ENCODE measurements at places on chromosomes 3 and 15. TPM values are rescaled to one million over a fixed set of nuclear protein-coding genes. Genes with fewer than 3 reads are reported as not detected.

Gene ZNF385D
- 36.6 TPM for polyA plus RNA-seq

DNA sequence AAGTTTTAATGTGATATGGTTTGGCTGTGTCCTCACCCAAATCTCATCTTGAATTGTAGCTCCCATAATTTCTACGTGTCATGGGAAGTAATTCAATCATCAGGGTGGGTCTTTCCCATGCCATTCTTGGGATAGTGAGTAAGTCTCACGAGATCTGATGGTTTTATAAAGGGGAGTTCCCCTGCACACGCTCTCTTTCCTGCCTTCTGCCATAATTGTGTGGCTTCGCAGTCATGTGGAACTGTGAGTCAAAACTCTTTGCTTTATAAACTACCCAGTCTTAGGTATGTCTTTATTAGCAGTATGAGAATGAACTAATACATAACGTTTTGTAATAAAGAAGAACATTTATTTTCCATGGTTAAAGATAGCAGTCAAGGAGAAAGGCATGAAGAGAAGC lies 39.2 kb upstream of the GOLIM4 start:
- DNase-seq, result no peak

Gene MORC1
- polyA plus RNA-seq, result not detected

Gene LRRN1
- polyA plus RNA-seq, result 86.0 TPM

GRCh38 chr15:74369084-74369745 lies 1.8 kb upstream of the CYP11A1 start:
- DNase-seq, result no peak

Gene ARHGEF26
- 10.1 TPM for polyA plus RNA-seq

DNA sequence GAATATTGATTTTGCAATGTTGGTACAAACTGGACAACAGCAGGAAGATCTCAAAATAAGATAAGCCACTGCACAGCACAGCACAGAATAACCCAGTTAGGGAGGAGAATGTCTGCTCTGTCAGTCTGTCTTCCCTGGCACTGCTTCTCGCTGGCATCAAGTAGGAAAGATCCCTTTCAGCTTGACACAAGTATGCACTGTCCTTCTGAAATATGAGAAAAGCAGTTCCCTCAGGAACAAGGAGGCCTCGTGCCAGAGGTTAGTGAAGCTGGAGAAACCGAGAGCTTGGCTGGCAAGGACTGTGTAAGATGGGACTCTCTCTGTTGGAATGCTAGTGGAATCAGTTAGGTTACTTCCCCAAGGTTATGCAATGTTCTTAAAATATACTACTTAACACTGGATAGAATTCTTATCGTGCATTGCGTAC lies 59.1 kb downstream of the FMN1 start:
- DNase-seq, result no peak

Gene ECE2
- polyA plus RNA-seq, result 0.43 TPM

DNA sequence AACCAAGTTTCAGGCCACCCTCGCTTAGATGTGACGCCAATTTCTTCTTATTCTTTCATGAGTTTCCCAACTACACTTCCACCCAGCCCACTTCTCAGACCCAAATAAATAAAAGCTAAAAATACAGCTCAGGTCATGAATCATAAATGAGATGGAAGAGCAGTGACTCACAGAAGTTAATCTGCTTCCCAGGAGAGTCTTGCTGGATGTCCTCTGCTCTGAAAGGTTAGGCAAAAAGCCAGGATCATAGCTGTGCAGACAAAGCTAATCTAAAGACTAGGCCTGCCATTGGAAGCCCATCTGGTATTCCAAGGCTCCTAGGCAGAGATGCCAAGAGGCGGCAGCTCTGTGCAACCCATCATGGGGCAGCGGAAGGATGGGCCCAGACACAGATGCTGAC lies 24.1 kb downstream of the SHC4 start:
- no peak for DNase-seq

Gene MOBP
- polyA plus RNA-seq, result 0.04 TPM

- no peak for DNase-seq
Measured at GRCh38 chr15:93985176-93985575, 246.2 kb upstream of the MCTP2 start.

- DNase-seq, result no peak
Measured at GRCh38 chr15:72340366-72340765, 20.4 kb upstream of the CELF6 start.

DNA sequence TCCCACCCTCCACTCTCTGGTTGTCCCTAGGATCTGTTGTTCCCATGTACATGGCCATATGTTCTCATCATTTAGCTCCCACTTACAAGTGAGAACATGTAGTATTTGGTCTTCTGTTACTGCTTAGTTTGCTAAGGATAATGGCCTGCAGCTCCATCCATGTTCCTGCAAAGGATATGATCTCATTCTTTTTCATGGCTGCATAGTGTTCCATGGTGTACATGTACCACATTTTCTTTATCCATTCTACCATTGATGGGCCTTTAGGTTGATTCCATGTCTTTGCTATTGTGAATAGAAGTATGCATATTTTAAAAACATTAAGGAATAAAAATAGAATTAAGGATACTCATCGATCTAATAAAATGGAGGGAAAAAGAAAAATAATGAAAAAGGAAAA lies 278.4 kb downstream of the MBNL1 start:
- no peak for DNase-seq

DNA sequence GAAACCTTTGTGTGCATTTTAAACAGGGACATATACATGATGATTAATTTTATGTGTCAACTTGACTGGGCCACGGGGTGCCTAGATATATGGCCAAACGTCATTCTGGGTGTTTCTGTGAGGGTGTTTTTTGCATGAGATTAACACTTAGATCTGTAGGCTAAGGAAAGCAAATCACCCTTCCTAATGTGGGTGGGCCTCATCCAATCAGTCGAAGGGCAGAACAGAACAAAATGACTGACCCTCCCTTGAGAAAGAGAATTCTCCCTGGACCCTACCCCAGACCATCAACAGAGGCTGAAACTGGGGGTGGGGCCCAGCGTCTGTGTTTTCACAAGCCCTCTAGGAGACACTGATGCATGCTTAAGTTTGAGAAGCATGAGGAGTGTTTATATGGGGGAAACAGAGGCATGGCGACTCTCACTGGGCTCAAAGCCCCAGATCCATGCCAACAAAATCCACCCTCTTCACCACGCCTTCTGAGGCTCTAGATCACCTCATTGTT lies 56.2 kb downstream of the ITGA11 start:
- DNase-seq, result no peak

DNA sequence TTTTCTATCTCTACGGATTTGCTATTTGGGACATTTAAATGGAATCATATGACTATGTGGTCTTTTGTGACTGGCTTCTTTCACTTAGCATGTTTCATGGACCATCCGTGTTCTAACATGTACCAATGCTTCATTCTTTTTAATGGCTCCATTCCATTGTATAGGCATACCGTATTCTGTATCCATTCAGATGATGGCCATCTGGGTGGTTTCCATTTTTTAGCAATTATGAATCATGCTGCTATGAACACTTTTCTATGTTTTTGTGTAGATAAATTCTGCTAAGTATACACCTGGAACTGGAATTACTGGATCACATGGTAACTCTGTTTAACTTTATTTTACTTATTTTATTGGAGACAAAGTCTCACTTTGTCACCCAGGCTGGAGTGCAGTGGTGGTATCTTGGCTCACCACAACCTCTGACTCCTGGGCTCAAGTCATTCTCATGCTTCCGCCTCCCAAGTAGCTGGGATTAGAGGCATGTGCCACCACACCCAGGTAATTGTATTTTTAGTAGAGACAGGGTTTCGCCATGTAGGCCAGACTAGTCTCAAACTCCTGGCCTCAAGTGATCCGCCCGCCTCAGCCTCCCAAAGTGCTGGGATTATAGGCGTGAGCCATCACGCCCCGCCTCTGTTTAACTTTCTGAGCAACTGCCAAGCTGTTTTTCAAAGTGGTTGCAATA lies 13.4 kb downstream of the UBP1 start:
- no peak for DNase-seq

- no peak for DNase-seq
Measured at GRCh38 chr3:148214705-148215104, 483.0 kb upstream of the AGTR1 start.

Gene UBR1
- 35.5 TPM for polyA plus RNA-seq

DNA sequence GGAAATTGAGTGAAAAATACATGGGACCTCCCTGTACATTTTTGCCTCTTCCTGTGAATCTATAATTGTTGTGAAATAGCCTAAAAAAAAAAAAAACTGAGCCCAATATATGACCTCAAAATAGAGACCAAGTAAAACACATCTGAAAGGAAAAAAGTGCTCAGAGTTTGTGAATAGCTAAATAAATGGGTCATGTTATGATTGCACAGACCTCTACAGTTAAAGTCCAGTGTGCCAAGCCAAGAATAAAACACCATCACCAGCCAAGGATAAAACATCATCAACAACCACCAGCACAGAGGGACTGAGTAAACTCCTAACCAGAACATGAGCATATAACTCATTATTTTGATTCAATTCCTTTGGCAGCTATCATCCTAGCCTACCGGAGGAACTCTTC lies 115.6 kb upstream of the AGTR1 start:
- DNase-seq, result no peak

Gene GPR176
- 18.5 TPM for polyA plus RNA-seq

DNA sequence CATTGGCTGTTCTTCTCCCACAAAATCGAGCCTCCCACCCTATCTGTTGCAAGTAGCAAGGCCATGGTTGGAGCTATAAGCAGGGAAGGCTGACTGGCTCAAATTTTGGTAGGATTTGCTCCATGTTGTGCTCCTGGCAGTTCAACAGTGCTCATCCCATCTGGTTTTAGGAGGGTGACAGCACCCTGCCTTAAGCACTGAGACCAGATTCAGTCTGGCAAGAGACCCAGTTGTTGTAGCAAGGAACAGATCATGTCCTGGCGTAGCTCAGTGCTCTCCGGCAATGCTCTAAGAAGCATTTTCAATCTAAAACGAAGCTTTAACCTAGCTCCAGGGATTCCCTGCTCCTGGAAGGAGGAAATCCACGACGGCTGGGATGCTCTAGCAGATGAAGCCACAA lies 91.2 kb downstream of the RGMA start:
- no peak for DNase-seq

GRCh38 chr3:134276086-134276485 lies 25.4 kb upstream of the RYK start:
- DNase-seq, result no peak

- DNase-seq, result no peak
Measured at GRCh38 chr15:77838061-77838460, 205.3 kb upstream of the LINGO1 start.

Gene GPX1
- 106 TPM for polyA plus RNA-seq

GRCh38 chr15:71780115-71780976 lies 30.0 kb upstream of the NR2E3 start:
- no peak for DNase-seq

DNA sequence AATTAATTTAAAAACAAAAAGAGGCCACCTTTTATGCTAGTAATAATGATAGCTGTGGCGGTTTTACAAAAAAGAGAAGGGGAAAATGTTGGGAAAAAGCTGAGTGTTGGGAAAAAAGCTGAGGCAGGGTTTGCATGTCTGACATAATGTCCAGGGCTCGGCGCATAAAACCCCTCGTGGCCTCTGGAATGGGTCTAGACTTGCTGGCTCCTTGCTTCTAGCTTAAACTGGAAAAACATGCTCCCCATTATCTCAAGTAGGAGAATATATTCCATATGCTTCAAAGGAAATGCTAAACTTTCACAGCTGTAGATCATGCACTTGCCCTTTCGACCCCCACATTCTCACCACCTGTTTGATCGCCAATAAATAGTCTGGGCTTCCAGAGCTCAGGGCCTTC lies 53.0 kb downstream of the CYP19A1 start:
- peak; percentile 46 for DNase-seq

DNA sequence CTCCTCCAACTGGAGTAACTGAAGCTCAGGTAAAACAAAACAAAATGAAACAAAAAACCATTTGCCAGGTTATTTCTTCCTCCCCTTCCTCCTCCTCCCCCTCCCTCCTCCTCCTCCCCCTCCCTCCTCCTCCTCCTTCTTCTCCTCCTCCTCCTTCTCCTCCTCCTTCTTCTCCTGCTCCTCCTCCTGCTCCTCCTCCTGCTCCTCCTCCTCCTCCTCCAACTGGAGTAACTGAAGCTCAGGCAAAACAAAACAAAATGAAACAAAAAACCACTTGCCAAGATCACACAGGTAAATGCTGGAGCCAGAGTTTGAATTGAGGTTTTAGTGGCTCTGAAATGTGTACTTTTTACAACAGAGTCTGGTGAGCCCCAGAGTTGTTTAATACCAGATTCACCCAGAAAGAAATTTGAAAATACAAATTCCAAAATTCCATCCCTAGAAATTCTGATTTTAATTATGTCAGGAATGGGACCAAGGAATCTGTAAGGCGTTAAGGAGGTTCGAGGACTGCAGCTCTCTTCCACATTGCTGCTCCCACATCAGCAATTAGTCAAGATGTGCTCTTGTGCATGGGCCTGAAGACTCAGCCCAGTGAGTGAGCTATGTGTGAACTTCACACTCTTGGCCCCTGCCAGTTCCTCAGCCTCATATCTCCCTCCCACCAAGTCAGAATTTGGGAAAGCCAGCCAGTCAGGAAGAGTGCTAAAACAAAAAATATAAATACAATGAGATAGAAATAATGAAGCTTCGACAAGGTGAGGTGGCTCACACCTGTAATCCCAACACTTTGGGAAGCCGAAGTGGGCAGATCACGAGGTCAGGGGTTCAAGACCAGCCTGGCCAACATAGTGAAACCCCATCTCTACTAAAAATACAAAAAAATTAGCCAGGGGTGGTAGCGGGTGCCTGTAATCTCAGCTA lies 31.6 kb upstream of the ZNF770 start:
- no peak for DNase-seq

Gene PLSCR5
- polyA plus RNA-seq, result not detected

GRCh38 chr3:154252759-154253638 lies 71.3 kb downstream of the DHX36 start:
- DNase-seq, result peak; percentile 90

- DNase-seq, result no peak
Measured at GRCh38 chr15:24985224-24985623, 30.4 kb downstream of the SNRPN start.

Gene UROC1
- 0.11 TPM for polyA plus RNA-seq

GRCh38 chr3:147407498-147408187 lies 1.3 kb upstream of the ZIC4 start:
- no peak for DNase-seq

Gene PCSK6
- 10.4 TPM for polyA plus RNA-seq

- no peak for DNase-seq
Measured at GRCh38 chr15:25848784-25849156, 14.4 kb downstream of the ATP10A start.

GRCh38 chr15:49467746-49468480 lies 44.9 kb downstream of the FGF7 start:
- no peak for DNase-seq

- DNase-seq, result no peak
Measured at GRCh38 chr3:111785034-111785433, 74.0 kb upstream of the PHLDB2 start.

- no peak for DNase-seq
Measured at GRCh38 chr3:10400050-10400748, 79.3 kb upstream of the SEC13 start.

- DNase-seq, result no peak
Measured at GRCh38 chr3:72559385-72559784, 288.9 kb downstream of the SHQ1 start.

GRCh38 chr15:69454953-69455352 lies 2.3 kb downstream of the RPLP1 start:
- DNase-seq, result no peak
